ENCODE measurements at places on chromosomes 3 and 15.
A peak's percentile ranks its signal among the peaks of the same experiment; 100 is the strongest.

DNA sequence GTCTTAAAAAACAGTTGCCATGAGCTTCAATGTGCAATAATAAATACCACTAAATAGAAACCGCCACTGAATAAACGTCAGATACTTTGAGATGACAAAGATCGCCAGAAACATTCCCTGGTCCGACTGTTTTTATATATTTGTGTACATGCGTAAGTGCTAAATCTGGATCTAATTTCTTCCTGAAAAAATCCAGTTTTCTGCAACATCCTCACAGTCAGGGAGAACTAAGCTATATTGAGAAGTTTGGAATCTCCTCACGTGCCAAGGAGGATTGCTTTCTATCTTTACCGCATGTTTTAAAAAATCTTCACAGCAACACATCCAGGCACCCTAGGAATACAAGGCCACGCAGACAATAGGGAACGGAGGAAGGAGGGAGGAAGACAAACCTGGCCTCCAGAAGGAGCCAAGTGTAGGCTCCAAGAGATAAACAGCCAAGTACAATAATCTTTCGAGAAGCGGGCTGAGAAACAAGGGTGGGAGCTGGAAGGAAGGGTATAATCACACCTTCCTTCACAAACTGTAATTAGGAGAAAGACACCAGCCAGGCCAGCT is 5.7 kb downstream of the VGLL4 start:
- no peak for DNase-seq

GRCh38 chr3:164416491-164417222 is 661.6 kb downstream of the SI start:
- no peak for DNase-seq

DNA sequence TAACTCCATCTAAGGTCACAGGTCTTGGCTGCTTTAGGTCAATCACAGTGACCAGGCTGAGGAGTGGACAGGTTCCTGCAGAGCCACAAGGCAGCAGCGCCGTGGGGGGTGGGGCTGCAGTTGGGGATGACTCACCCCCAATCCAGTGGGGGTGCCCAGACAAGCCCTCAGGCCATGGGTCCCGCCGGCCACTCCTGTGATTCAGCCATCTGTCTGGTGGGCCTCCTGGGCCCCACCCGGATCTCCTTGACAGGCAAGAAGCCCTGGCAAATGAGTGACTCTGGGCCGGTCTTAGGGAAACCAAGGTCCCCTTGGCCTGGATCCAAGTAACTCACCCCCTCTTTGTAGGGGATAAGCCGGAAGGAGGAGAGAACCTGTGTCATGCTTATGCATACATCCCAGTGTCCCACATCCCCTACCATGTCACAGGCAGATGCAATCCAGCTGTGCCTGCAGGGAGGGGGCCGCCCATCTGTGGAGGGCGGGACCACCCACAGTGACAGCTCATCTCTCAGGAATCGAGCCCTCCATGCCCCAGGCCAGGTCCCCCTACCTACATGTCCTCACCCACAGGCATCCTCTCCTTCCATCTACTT is 495 bp upstream of the COL7A1 start:
- peak; percentile 31 for DNase-seq

- no peak for DNase-seq
Measured at GRCh38 chr15:63532307-63532744, 27.9 kb downstream of the USP3 start.

DNA sequence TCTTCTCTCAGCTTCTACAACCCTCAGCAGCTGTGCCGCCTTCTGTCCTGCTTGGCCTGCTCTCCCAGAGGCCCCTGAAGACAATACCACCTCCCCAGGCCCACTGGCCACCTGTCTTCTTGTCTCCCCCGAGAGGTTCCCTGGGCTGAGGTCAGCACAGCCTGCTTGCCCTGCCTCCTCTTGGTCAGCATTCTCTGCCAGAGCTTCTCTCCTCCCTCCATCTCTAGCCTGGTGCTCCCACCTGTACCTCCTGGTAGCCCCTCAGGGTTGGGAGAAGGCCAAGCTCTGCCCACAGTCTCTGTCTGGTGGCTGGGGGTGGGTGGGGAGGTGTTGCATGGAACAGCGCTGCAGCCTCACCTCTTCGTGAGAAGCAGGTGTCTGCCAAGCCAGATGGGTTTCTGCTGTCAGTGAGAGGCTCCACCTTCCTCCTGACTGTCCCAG is 5.6 kb upstream of the ISLR start:
- DNase-seq = no peak

GRCh38 chr3:31462050-31462569 is 70.6 kb upstream of the STT3B start:
- DNase-seq = peak; percentile 86

- peak; percentile 30 for DNase-seq
Measured at GRCh38 chr3:65030847-65031463, 343.2 kb upstream of the ADAMTS9 start.

DNA sequence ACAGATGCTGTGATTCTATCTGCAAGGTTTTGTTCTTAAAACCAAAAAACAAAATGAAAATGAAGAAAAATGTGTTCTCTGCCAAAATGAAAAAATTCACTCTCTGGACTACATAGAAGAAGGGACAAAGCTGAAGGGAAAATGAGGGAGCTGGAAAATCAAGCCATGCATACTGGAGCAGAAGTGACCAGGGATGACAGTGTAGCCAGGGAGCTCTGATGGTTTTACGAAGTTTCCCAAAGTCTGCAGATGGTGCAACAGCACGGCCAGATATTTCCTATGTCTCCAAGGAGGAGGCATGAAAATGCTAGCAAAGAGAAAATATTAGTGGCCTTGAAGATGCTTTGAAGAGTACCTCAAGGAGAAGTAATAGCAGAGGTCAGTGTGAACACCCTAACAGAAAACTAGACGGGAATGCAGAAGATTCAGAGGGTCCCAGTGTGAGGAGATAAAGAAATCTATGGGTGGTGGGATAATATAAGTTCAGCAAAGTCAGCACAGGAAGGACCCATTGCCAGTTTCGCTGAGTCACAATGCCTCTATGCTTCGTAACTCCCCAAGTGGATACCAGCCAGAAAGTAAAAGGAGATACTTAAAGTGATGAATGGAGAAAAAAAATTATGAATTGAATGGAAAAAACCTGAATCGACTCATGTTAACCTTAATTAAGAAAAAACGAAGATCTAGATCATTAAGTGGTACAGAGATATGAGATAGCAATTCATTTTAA is 39.0 kb upstream of the POMGNT2 start:
- peak; percentile 46 for DNase-seq

DNA sequence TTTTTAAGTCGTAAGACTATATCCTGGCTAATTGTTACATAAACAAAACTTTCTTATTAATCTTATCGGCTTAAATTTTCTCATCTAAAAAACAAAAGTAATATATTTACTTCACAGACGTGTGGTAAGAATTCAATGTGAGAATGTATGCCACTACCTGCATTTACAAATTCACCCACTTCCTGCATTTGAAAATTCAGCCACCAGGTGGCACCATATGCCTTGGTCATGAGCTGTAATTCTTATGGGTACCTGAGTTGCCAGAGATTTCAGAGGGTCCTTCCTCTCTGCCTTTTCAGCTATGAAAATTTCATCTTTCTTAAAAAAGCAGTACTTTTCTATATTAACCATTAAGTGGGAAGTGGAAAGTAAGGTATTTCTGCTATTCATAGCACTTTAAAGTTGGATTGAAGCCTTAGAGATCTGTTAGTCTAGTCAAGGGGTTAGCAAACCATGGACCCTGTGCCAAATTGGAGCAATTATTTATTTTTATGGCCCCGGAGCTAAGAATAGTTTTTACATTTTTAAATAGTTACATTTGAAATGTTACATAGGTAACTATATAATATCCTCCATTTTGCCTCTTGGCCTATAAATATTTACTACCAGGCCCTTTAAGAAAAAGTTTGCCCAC is 127.8 kb downstream of the HCN4 start:
- DNase-seq = peak; percentile 74

GRCh38 chr3:183449391-183449790 is 21.0 kb upstream of the MCF2L2 start:
- peak; percentile 61 for DNase-seq

DNA sequence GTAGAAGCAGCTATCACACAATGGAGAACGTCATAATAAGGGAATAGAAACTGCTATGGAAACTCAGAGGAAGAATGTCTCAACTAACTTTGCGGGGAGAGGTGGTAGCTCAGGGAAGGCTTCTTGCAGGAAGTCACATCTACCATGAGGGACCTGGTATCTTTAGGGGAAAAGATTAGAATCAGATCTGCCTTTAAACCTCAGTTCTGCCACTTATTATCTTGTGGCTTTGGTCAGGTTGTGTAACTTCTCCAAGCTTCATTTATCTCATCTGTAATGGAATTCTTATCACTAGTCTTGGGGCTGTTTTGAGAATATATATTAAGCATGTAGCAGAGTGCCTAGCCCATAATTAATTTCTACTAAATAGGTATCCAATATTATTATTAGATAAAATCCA is 46.4 kb upstream of the PRICKLE2 start:
- peak; percentile 32 for DNase-seq

DNA sequence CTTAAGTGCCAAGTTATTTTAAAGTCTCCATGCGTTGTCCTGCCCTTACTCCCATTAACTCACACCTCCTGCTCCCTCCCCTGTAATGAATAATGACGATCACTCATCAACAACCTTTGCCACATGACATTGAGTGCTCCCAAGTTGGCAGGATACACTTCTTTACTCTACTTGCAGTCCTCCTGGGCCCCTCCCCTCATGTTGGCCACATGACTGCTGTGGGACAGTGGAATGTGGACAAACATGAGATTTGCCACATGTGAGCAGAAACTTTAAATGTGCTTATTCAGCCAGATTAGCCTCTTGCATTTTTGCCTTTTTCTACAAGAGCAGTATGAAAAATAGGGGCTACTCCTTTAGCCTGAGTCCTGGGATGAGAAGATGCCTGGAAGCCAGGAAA is 167.9 kb downstream of the DCLK3 start:
- DNase-seq = no peak

DNA sequence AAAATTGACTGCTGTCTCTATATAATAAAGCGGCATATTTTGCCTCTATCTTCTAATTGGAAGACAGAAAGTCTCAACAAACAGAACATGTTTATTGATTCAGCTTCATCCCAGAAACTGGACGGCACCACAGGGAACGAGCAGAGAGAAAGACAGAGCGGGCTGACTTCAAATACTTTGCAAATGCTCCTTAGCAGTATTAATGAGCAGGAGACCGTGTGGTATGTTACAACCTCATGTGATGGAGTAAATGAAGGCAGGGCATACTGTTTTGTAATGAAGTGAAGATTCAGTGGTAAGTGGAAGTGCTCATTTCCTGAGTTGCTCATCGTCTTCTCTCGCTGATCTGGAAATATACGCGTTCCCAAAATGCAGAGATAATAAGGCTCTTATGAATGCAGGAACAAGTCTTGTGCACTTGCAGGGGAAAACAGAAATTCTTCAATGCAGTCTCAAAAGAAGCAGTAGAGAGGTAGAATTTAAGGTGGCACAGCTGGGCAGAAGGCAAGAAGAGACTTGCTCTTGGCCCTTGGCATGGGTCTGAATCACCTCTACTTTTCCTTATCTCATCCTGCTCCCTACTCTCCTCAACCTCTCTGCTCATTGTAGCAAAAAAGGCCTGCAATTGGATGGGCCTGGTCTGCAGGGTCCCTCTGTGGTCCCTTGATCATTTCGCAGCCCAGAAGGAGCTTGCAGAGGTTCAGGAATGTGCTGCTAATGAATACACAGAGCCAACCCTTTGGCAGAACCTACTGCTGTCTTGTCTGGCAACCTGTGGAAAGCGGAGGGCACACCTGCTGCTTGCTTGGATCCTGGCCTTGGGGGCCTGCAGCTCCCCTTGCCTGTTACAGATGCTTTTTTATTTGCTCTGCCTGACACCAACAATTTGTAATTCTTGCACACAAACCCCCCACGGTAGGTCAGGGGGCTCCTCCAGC is 604.9 kb upstream of the CFAP20DC start:
- no peak for DNase-seq

DNA sequence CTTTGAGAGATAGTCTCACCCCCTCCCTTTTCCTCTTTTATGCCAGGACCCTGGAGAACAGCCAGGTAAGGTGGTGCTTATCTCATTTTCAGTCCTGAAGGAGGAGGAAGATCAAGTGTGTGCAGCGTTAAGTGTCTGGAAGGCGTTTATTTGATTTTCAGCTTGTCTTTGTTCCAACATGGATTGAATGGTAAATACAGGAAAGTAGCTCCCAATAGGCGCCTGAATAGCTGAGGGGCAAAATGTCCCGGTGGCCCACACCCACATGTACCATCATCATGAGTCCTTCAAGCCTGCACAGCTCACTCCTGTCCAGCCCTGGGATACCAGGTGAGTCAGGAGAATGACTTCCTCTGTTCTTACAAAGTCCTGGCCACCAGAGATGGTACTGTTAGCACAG is 73.5 kb downstream of the CEMIP start:
- no peak for DNase-seq

GRCh38 chr3:37301980-37302708 is 127.8 kb upstream of the LRRFIP2 start:
- no peak for DNase-seq

DNA sequence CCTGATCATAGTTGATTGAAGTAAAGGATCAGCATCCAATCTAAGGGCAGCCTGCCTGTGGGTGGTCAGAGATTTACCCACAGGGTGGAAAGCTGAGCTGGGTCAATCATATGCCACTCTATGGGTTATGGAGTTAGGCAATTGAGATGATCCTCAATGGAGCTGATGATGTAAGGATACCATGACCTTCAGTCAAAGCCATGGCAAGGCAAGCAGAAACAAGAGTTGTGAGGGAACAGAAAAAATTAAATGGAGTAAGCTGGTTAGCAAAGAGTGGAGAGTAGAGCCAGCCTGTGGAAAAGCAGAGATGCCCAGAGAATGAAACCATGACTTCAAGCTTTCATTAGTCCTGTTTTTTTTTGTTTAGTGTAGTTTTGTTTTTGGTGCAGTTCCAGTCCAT is 5.7 kb upstream of the IQGAP1 start:
- no peak for DNase-seq

- DNase-seq = no peak
Measured at GRCh38 chr3:153103406-153103945, 58.5 kb upstream of the RAP2B start.

DNA sequence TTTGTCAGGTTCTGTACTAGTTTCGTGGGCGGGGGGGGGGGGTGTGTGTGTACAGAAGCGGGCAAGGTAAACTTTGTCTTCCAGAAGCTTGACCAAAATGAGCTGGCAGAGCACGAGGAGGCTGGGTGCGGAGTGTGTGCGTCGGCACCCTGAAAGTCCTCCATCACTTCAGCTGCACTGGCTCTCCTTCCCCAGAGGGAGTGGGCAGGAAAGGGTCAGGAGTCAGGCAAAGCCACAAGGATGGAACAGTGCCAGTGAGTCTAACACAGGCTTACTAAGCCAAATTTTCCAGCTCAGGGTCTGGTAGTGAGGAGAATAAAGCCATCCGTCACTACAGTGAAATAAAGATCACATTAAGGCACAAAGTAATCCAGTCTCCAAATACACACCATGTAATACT is 11.9 kb upstream of the SH3GL3 start:
- no peak for DNase-seq

Measured in hematopoietic multipotent progenitor cell treated with erythropoietin and hydrocortisone succinate and interleukin-3 and kit ligand, for 6 days (in vitro differentiated cells).